ENCODE measurements at places on chromosomes 16 and 17.
A peak's percentile ranks its signal among the peaks of the same experiment; 100 is the strongest.

GRCh38 chr17:4017377-4017776, 53.1 kb upstream of the ATP2A3 start:
- no peak for DNase-seq

GRCh38 chr16:66741950-66742808, 9.2 kb downstream of the DYNC1LI2 start:
- no peak for DNase-seq

DNA sequence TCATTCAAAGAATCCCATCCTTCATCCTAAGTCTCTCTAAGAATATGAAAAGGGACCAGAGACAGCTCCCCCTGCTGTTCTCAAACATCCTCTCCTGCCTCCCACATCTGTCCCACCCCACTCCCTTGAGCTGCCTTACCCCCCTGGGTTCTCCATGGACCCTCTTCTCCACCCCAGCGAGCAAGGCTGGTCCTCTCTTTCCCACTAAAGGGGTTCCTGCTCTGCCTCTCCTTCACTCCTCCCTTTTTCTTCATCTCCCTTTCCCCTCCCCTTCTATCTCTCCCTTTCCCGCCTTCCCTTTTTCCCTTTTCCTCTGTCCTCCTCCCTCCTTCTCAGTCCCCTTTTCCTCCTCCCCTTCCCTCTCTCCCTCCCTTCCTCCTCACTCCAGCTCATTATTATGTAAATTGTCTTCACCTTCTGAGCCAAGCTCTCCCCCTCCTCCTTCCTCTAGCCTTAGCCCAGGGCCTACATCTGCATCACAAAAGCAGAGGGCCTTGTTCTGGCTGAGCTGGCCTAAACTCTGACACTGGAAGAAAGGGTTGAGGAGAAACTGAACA, 90.0 kb downstream of the GNAO1 start:
- peak; percentile 71 for DNase-seq

- no peak for DNase-seq
These were observed 2.4 kb downstream of the CACNB1 start for GRCh38 chr17:39194985-39195524.

- peak; percentile 72 for DNase-seq
These were observed 27.7 kb downstream of the TBC1D3B start for GRCh38 chr17:36148559-36149295.

- DNase-seq: no peak
These were observed 2.0 kb upstream of the GLIS2 start for GRCh38 chr16:4313563-4314531.

- no peak for DNase-seq
These were observed 572.9 kb upstream of the SOX9 start for GRCh38 chr17:71547904-71548303.

DNA sequence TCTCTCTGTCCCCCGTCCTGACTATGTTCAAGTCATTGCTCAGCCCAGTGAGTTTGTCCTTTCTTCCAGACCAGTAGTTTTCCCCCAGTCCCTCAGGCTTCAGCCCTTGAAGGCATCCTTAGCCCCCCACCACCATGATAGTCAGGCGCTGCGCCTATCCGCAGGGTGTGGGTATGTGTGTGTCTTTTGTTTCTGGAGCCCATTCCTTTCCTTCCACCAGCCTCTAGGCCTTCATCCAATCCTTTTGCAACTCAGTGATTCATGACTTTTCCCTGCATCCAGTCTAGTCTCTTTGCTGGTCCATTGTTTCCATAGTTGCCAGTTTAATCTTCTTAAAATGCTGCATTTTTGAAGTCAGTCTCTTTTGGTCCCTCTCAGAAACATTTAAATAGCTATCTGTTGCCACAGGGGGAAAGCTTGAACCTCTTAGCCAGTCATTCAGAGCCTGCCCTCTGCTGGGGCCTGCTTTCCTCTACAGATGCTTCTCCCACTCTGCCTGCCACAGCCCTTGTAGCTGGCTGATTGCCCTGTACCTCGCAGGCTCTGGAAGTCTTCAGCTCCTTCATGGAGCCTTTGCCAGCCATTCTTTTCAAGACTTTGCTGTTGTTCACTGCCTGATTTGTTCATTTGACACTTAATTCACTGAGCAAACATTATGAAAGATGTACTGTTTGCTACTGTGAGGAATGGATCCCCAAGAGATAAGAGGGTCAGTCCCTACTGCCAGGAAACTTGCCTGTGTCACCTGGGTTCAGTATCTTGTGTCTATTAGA, 55.9 kb upstream of the ADCY7 start:
- DNase-seq: peak; percentile 88

DNA sequence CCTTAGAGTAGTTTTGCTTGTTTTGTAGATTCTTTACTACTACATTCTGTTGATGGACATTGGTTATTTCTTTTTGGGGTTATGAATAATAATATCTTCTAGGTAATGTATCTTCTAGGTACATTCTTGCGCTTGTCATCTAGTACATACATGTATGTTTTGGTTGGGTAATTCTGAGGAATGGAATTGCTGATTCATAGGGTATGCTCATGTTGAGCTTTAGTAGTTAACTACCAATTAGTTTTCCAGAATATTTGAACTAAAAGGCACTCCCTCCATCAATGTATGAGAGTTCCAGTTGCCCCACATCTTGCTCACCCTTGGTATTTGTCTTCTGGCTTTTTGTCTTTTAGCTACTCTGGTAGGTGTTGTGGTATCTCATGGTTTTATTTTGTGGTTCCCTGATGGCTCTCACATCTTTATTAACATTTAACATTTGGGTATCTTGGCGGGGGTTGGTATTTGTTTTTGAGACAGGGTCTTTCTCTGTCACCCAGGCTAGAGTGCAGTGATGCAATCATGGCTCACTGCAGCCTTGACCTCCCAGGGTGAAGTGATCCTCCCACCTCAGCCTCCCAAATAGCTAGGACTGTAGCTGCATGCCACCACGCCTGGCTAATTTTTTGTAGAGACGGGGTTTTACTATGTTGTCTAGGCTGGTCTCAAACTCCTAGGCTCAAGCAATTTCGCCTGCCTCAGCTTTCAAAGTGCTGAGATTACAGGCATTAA, 47.1 kb downstream of the SLC6A4 start:
- DNase-seq: no peak

DNA sequence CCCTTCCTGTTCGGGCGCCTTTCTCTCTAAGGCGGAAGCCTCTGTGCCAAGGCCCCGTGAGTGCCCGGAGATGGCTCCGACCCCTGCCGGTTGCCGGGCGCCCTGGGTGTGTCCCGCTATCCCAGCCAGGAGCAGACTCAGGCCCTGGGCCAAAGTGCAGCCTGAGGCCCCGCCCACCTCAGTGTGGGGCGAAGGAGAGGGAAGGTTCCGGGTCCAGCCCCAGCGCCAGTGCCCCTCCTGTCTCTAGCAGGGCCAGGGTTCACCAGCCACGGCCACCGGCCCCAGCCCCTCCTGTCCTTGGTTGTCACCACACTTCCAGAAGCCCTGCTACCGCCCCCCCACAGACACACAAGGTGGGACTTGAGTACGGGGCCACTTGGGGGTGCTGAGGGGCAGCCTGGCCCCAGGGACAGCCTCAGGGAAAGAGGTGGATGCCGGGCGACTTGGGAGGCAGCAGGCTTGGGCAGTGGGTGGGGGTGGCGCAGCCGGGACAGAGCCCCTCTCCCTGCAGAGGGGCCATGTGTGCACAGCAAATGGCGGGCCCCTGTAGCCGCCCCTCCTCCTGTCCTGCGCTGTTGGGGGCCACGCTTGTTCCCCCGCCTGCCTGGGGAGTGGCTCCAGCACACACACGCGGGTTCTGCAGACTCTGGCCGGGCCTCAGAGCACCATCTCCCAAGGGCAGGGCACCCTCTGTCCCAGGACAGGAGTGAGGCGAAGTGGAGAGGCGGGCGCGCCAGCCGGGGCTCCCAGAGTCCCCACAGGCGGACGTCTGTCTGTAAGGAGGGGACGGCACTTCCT, 6.0 kb downstream of the C1QTNF8 start:
- no peak for DNase-seq

- no peak for DNase-seq
These were observed 29.7 kb upstream of the MRPS23 start for GRCh38 chr17:57879437-57880085.

DNA sequence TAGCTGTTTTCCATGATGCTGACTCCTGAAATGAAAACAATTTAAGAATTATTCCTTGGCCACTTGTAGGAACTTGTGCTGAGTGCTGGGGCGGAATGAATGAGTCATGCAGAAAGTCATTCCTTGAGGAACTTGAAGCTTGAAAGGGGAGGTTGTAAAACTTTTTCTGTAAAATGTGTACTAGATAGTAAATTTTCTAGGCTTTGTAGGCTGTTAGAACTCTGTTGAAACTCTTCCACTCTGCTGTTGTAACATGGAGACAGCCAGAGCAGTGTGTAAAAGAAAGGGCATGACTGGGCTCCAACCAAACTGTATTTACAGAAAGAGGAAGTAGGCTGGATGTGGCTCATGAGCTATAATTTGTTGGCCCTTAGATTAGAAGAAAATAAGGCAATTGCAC, 46.1 kb downstream of the ABCA8 start:
- DNase-seq: peak; percentile 48

DNA sequence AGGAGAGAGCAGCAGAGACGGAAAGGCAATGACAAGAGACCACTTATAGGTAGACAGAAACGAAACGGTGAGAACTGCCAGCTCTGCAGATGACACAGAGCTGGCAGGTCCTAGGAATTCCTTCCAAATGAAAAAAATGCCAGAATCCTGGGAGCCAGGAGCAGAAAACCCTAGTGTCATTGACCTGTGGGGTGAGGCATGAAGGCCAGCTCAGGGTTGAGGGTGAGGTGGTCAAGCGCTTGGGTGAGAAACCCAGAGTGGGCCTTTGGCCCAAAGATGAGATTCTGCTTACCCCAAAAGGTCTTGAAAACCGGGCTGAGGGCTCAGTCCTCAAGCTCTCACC, 9.2 kb downstream of the HIC1 start:
- no peak for DNase-seq

GRCh38 chr17:78110363-78111015, 18.1 kb downstream of the TMC6 start:
- DNase-seq: no peak

- DNase-seq: peak; percentile 71
These were observed 54.8 kb upstream of the MAP3K14 start for GRCh38 chr17:45371414-45372324.

DNA sequence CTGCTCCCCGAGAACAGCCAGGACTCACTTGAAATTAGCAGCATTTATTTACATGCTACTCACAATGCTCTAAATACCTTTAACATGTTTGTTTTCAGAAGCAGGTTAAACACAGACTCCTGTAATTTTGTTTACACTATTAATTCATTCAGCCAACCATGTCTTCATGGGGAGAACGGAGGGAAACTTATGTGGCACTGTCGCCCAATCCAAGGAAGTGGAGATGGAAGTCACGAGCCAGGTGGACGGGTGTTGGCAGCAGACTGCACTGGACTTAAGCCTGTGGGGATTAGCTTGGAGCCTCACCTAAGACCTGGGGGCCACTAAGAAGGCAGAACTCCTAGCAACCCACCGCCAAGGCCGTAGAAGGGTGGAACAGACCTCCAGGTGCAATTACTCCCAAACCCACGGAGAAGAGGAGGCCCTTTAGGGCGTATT, 8.8 kb upstream of the GFAP start:
- no peak for DNase-seq

GRCh38 chr17:46191322-46192188, 1.7 kb downstream of the KANSL1 start:
- peak; percentile 69 for DNase-seq

DNA sequence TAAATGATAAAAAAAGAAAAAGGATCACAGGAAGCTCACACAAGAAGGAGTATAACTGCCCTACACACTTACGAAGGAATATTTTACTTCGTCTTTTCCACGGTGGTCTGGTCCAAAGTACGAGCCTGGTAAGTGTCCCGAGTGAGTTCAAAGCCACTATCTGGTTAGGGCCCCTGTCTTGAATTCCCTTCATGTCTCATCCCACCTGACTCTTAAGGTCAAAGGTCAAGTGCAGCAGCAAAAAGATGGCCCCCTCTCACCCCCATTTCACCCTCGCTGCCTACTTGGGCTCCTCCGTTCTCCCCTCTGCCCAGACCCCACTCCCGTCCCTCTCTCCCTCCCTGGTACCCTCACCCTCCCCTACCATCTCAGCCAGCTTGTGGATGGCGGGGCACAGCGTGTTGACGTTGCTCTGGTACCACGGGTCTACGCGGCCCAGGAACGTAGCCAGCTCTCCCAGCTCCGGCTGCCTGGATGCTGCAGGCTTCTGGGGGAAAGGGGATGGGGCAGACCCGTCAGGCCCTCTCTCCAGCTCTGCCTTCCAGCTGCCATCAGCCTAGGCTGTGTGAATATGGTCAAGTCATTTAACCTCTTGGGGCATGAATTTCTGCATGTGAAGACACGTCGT, 27.8 kb upstream of the MFSD6L start:
- no peak for DNase-seq

GRCh38 chr16:29765167-29766032, 12.7 kb upstream of the ZG16 start:
- DNase-seq: no peak

DNA sequence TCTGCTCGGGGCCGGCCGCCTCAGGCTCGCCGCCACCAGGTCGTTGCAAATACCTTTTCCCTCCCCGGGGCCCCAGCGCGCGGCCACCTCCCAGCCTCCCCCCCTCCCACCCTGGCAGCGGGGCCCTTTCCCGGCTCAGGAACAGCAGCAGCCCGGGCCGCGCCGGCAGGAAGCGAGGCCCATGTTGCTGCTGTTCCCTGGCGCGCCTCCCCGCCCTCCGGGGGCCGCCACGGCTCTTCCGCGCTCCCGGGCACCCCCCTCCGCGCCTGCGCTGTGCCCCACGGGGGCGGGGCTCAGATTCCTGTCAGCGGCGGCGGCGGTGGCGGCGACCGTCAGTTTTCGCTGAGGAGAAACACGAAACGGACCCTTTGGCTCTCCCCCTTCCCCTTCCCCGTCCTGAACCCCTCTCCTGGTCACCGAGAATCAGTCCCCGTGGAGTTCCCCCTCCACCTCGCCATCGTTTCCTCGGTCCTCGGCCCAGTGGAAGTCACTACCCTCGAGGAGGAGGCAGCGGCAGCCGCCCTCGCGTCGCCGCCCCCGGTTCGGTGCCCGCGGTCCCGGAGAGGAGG, at the start of gene NFAT5:
NFAT5 (plus strand) TSS at position 296 of the 569 bp plus-strand sequence. CDS start 336 bp downstream, outside the sequence.
- DNase-seq: peak; percentile 92

DNA sequence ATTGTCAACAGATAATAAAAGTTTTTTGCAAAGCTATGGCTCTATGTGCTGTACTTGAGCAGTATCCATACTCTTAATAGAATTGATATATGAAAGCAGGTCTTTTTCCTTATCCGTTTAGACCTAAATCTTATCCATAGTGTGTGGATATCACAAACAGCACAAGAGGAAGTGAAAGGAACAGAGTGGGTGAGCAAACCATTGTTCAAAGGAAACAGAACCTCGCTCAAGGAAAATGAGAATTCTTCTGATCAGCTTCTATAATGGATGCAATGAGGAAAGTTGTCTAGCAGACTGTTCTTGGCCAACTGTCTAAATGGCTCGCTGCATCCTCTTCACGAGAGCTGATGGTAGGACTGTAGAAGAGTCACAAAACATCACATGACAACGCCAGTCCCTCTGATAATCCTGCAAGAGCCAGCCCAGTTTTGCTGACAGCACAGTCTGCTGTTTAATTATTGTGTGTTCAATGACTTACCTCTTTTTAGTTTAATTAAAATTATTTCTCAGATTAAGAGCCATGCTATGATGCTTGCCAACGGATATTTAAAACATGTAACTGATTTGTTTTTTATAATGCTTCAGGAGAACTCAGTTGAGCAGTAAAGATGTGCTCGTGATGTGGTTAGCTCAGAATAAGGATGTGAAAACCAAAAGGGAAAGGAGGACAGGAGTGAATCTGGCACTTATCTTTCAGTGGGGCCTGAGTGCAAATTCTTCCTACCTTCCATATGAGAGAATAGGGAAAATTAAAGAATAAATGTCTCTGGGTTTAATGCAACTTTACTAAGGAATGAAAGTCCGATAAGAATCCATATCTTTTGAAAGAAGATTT, 38.5 kb downstream of the WWOX start:
- DNase-seq: no peak

All from head of caudate nucleus (tissue), 42 donors.